ENCODE measurements at places on chromosomes 2 and 18. TPM values are rescaled to one million over a fixed set of nuclear protein-coding genes. Genes with fewer than 3 reads are reported as not detected.

DNA sequence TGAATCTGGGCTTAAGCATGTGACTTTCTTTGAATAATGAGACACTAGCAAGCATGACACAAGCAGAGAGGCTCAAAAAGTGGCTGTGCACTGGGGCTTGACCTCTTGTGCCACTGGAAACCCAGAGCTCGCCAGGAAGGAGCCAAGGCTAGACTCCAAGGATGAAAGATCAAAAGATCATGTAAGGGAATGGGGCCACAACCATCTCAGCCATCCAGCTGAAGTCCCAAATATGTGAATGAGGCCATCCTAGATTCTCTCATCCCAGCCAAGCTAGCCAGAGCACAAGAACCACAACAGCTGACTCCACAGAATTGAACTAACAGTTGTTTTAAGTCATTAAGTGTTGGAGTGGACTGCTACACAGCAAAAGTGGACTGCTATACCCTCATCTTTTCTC, 288.1 kb downstream of the CCDC178 start:
- H3K36me3 ChIP-seq = no peaks in the 10 kb centered on the region
- DNase-seq = no peak
- H3K27me3 ChIP-seq = no peaks in the 10 kb centered on the region
- H3K4me1 ChIP-seq = no peaks in the 10 kb centered on the region

DNA sequence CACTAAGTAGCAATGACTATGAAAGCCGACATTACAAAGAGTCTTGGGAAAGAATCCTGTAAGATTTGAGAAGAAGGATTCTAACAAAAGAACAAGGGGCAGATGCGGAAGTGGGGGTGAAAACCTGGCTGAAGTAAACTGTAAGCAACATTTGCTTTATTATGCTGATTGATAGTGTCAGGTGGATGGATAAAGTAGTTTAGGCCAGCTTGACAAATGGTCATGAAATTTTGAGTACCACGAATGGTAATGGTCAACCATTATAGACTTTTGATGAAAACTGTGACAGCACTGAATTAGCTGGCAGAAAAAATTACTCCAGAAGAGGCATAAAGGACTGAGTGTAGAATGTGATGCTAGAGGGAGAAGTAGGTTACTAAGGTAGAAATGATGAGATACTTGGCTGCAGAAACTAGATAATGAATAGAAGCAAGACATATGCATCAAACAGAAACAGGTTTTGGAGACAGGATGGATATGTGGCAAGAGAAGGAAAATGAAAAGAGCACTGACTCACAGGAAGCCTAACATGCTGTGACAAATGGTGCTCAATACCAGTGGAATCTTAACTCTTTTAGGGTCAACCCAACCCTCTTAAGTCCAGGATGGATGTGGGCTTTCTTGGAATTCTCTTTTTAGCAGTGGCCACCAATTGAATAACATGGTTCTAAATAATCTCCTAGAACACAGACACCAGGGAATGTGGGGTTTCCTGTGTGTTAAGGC, 6.8 kb downstream of the THUMPD2 start:
- no peak for DNase-seq
- peaks cover 7% of the 10 kb centered on the region for H3K4me1 ChIP-seq
- H3K36me3 ChIP-seq = peaks cover 51% of the 10 kb centered on the region
- H3K27ac ChIP-seq = peak overlapping the region; percentile 16
- H3K27me3 ChIP-seq = no peaks in the 10 kb centered on the region

GRCh38 chr18:36454245-36454644, 156.7 kb downstream of the FHOD3 start:
- H3K4me1 ChIP-seq = no peaks in the 10 kb centered on the region
- no peaks in the 10 kb centered on the region for H3K36me3 ChIP-seq
- no peak overlapping the region for H3K27ac ChIP-seq
- DNase-seq = no peak

ABCG5 gene
- not detected for polyA plus RNA-seq

DNA sequence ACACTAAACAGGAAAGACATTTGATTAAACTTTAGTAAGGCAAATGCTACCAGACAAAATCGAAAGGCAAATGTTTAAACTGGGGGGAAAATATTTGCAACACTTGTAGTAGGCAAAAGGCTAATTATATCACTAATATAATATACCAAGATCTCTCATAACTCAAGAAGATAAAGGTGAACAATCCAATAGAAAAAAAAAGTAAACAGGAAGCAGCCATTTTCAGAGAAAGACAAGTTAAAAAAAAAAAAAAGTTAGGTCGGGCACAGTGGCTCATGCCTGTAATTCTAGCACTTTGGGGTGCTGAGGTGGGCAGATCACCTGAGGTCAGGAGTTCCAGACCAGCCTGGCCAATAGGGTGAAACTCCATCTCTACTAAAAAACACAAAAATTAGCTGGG, 4.4 kb upstream of the ACTG2 start:
- H3K4me3 ChIP-seq = no peak overlapping the region
- no peak for DNase-seq
- no peaks in the 10 kb centered on the region for H3K27me3 ChIP-seq
- H3K4me1 ChIP-seq = no peaks in the 10 kb centered on the region
- H3K36me3 ChIP-seq = no peaks in the 10 kb centered on the region

- no peaks in the 10 kb centered on the region for H3K36me3 ChIP-seq
- H3K27ac ChIP-seq = no peak overlapping the region
- H3K4me3 ChIP-seq = no peak overlapping the region
- H3K4me1 ChIP-seq = no peaks in the 10 kb centered on the region
- no peaks in the 10 kb centered on the region for H3K27me3 ChIP-seq
These were observed 159.4 kb upstream of the TWIST2 start for GRCh38 chr2:238688193-238689153.

DNA sequence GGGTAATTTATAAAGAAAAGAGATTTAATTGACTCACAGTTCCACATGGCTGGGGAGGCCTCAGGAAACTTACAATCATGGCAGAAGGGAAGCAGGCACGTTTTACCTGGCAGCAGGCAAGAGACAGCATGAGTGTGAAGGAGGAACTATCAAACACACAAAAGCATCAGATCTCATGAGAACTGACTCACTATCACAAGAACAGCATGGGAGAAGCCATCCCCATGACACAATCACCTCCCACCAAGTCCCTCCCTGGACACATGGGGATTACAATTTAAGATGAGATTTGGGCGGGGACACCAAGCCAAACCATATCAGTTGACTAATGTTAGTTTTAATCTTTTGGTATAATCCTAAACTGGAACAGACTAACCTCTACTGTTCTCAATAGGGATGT, 49.1 kb upstream of the CPO start:
- H3K4me3 ChIP-seq = no peak overlapping the region
- no peaks in the 10 kb centered on the region for H3K4me1 ChIP-seq
- H3K27ac ChIP-seq = no peak overlapping the region
- DNase-seq = no peak
- no peaks in the 10 kb centered on the region for H3K36me3 ChIP-seq
- no peaks in the 10 kb centered on the region for H3K27me3 ChIP-seq

PLCL1 gene
- polyA plus RNA-seq = 10.3 TPM

All from SK-N-SH (cell line).